ENCODE measurements at places on chromosomes 2 and 18.

DNA sequence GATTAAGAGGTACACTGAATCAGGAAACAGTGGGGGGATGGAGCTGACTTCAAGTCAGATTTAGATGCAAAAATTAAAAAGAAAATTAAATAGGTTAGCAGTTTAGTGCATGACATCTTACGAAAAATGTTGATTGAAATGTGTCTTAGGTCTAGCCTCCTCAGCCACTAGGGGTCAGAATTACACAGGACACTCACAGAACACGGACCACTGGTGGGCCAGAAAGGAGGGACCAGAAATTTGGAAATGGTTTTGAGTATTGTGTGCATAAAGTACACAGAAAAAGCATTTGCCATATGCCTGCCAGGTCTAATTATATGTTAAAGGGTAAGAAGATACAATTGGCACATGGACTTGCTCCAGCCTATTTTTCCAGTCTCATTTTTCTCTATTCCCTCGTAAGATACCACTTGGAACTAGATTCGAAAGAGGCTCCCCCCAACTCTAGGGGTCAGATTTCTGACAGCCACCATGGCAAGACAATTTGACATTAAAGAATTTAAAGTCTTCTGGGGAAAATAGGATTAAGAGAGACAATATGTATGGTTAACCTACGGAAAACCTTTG is 550.2 kb upstream of the SETBP1 start:
- DNase-seq, result no peak

GRCh38 chr2:236687296-236687965 is 117.8 kb downstream of the ACKR3 start:
- no peak for DNase-seq

- DNase-seq, result no peak
Observed at GRCh38 chr2:133571249-133571648, 3.0 kb upstream of the NCKAP5 start.

DNA sequence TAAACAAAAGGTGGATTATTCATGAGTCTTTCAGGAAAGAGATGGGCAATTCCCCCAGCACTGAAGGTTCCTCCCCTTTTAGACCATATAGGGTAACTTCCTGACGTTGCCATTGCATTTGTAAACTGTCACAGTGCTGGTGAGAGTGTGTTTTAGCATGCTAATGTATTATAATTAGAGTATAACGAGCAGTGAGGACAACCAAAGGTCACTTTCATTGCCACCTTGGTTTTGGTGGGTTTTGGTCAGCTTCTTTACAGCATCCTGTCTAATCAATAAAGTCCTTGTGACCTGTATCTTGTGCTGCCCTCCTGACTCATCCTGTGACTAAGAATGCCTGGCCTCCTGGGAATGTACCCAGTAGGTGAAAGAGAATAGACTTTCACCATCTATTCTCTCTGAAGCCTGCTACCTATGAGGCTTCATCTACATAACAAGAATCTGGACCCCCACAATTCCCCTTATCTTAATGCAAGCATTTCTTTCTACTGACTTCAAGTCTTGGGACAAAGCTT is 148.7 kb downstream of the CABLES1 start:
- no peak for DNase-seq

GRCh38 chr2:35410431-35411061 is 945.0 kb upstream of the CRIM1 start:
- DNase-seq, result peak; percentile 43

- no peak for DNase-seq
Observed at GRCh38 chr2:120317916-120318315, 28.0 kb upstream of the INHBB start.

DNA sequence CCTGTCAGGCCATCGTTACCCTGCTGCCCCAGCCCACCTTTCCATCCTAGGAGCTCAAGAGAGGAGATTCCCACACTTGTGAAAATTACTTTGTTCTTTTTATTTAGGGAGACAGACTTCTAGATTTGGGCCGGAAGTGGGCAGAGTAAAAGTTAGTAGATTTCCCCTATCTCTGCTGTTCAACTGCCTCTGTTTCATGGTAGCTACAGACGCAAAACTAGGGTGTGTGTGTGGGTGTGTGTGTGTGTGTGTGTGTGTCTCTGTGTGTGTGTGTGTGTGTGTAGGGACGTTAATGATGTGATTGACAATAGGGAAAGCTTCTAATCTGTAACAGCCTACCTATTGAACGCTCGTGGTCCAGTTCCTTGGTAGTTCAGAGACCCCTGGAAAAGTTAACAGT is 438 bp downstream of the PSMA8 start:
- DNase-seq, result no peak
